ENCODE measurements at places on chromosomes 7 and 10. TPM values are rescaled to one million over a fixed set of nuclear protein-coding genes. Genes with fewer than 3 reads are reported as not detected.

GRCh38 chr7:12518920-12519681, 51.4 kb upstream of the SCIN start:
- no peak for DNase-seq

GRCh38 chr7:40348126-40348728, 213.4 kb downstream of the SUGCT start:
- DNase-seq: no peak

GRCh38 chr10:77104459-77104980, 533.1 kb downstream of the KCNMA1 start:
- DNase-seq: peak; percentile 13

- no peak for DNase-seq
Measured at GRCh38 chr10:53123311-53123710, 350.7 kb upstream of the MBL2 start.

- DNase-seq: no peak
Measured at GRCh38 chr10:113239566-113240350, 289.7 kb downstream of the TCF7L2 start.

DNA sequence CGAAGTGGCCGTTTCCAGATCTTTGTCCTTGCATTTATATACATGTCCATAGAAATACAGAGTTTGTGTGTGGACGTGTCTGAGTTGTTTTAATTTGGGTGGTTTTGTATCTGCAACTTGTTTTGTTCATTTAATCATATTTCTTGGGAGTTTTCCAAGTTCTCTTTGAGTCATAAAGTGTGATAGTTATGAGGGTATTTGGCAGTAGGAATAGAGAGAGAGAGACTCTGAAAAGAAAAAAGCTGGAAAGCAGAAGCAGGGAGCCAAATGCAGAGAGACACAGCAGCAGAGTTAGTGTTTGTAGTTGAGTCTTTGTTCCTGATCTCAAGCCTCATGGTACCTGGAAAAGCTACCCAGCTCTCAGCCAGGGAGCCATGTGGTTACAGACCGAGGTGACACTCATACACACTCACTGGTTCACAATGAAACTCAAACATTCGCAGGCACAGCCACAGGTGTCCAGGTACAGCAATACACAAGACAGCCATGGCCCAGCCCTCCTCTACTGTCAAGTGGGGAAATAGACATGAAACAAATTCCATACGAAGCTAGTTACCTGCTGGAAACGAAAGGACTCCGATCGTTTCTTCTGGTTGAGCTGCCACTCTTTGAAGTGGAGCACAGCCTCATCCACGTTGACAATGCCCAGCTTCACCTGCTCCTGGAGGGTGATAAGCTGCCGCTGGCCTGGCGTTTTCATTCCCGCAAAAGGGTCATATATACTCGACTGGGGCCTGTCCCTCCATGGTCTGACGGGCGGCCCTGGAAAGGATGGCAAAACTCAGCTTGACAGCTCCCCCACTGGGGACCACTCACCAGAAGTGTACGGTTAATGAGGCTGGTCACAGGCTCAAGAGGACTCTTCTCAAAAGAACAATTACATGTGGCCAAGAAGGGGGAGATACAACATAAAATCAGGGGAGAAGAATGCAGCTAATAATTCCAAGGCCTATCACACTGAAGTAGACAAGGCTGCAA, 33.3 kb upstream of the TM9SF3 start:
- DNase-seq: peak; percentile 5

GPR85 gene
- total RNA-seq: 1.9 TPM

- DNase-seq: no peak
Measured at GRCh38 chr10:44864051-44864450, 47.1 kb upstream of the TMEM72 start.

GRCh38 chr10:63491588-63492316, 26.0 kb upstream of the JMJD1C start:
- DNase-seq: peak; percentile 91

DNA sequence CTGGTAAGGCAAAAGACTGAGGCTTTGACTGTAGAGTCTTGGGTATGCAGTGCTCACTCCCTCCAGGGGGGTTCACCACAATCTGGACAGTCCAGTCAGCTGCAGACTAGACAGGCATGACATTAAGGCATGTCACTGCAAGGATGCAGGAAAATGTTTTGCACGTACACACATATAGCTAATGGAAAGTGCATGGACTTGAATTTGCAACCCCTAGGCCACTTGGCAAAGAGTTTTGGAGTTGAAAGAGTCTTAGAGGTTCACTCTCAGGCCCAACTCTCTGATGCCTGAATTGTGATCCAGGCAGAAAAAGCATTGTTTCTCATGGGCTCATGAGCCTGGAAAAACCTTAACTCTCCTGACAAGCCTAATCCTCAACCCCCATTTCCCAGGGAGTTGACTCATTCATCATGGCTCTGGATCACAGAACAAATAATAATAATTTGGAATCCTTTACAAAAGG, 51.9 kb downstream of the LAMB4 start:
- peak; percentile 44 for DNase-seq

DNA sequence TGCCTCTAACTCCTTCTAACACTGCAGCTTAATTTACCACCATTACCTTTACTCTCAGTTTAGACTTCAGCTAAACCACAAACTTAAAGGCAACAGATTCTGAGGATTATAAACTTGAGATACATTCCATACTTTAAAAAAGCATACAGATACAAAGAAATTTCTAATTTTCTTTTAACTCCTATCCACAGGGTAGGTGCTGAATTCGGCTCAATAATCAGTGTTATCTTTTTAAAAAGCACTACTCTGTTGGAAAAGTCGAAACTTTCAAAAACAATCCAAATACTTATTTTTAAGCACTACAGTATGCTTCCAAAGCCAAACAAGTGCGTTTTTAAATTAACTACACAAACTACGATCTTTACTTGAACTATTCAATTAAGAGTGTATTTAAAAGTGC, 1.0 kb downstream of the SMNDC1 start:
- DNase-seq: no peak

- DNase-seq: no peak
Measured at GRCh38 chr10:130491693-130492050, 355.5 kb downstream of the GLRX3 start.

- no peak for DNase-seq
Measured at GRCh38 chr7:30460246-30460633, 18.3 kb downstream of the NOD1 start.

GRCh38 chr7:148963583-148964482, 64.5 kb downstream of the PDIA4 start:
- peak; percentile 33 for DNase-seq

DNA sequence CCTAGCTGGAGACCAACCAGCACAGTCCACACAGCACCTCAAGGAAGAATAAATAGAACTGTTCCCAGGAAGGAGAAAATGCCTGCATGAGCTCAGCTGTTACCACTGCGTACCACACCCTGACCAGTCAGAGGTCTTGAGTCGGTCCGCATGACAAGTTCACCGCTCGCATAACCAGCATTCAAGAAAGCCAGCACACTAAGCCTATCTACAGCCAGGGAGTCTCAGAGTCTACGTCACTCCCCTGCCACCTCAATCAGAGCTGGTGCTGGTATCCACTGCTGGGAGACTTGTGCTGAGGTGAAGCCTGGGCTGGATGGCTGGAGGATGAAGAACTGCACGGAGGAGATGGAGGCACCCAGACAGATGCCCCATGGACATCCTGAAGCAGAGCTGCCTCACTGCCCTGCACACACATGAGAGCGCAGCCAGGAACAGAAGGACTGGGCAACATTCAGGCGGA, 19.6 kb downstream of the AKR1C1 start:
- no peak for DNase-seq

DNA sequence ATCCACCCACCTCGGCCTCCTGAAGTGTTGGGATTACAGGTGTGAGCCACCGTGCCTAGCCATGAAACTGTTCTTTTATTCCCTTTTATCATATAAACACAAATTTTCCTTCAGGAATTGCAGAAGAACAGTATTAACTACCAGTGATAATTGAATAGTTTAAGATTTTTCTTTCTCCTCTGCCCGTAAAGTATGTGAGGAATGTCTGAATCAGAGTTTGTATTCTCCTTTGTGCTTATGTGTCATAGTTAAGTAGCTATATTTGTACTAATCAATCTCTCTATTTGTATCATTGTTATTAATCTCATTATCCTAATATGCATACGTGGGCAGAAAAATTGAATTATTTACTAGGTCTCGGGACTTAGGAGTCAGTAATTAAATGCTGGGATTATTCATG, 83.6 kb downstream of the ZNF277 start:
- no peak for DNase-seq

DNA sequence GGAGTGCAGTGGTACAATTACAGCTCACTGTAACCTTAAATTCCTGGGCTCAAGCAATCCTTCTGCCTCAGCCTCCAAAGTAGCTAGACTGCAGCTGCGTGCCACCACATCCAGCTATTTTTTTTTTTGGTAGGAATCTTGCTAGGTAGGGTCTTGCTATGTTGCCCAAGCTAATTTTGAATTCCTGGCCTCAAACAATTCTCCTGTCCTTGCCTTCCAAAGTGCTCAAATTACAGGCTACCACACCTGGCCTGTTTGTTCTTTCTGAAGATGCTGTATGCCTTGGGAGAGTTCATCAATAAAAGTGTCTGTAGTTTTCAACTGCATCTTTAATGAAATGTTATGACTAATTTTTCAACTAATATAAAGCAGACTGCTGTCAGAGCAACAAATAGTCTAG, 452 bp downstream of the SAMD9 start:
- DNase-seq: no peak

GRCh38 chr7:12653518-12653917, 33.9 kb upstream of the ARL4A start:
- DNase-seq: no peak

DTX2 gene
- 10.3 TPM for total RNA-seq

DNA sequence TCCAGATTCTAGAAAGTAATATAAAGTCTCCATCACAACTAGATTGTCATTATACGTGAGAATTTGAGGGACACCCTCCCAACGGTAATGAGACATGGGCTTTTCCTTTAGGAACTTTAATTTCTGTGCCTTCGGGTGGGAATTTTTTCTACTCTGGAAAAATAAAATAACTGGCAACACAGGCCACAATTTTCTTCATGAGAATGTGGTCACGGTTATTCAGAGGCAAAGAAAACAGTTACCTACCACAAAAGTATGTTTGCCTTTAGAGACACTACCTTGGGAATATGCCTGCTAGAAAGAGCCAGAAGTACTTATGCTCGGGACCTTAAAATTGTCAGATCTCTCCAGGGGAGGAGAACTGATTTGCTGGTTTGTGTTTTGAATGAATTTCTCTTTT, 99.4 kb downstream of the ITGA8 start:
- no peak for DNase-seq

SLK gene
- total RNA-seq: 67.0 TPM

- DNase-seq: no peak
Measured at GRCh38 chr10:23656735-23657134, 217.9 kb downstream of the OTUD1 start.

Data from skin of body (tissue), 3 donors.